Fibroblast of gingiva (primary cell): ENCODE measurements at places on chromosomes 16 and 17.

- DNase-seq: no peak
Observed at GRCh38 chr17:5128905-5129535, 13.2 kb downstream of the USP6 start.

- DNase-seq: no peak
Observed at GRCh38 chr16:19142939-19143598, 25.0 kb upstream of the SYT17 start.

DNA sequence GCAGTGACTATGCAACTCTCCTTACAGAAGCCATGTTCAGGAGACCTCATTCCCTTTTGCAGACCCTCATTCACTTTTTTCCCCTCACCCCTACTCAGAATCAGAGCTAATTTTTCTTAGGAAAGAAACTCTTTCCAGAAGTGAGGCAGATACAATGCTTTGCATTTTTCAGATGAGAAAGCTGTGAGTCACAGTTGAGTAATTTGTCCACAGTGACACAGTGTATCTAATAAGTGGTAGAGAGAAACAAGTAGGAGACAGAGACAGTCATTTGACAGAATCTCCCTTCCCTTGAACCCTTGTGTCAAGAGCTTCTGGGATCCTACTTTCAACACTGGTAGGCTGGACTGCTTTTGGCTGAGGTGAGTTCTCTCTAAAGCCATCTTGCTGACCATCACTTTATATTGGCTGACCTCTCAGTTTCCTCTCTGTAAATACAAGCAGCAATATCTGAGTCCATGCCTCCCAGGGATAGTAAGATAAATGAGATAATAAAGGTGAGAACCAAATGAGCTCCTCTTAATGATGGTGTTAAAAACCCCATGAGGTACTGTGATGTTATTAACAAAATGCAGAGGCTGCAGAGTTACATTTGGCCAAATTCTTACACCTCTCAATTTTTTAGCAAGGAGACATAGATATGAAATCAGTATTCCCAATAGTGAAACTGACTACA is 130.8 kb downstream of the CA10 start:
- no peak for DNase-seq

DNA sequence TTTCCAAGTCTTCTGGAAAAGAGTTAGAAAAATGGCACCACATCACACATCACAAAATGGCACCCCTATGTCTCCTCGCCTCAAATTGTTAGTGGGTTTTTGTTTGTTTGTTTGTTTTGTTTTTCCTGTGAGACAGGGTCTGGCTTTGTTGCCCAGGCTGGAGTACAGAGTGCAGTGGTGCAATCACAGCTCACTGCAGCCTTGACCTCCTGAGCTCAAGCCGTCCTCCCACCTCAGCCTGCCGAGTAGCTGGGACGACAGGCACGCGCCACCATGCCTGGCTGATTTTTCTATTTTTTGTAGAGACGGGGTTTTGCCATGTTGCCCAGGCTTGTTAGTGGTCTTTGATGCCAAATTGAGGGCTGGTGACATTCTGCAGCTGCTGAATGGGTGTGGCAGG is 3.8 kb upstream of the CRISPLD2 start:
- DNase-seq: no peak

DNA sequence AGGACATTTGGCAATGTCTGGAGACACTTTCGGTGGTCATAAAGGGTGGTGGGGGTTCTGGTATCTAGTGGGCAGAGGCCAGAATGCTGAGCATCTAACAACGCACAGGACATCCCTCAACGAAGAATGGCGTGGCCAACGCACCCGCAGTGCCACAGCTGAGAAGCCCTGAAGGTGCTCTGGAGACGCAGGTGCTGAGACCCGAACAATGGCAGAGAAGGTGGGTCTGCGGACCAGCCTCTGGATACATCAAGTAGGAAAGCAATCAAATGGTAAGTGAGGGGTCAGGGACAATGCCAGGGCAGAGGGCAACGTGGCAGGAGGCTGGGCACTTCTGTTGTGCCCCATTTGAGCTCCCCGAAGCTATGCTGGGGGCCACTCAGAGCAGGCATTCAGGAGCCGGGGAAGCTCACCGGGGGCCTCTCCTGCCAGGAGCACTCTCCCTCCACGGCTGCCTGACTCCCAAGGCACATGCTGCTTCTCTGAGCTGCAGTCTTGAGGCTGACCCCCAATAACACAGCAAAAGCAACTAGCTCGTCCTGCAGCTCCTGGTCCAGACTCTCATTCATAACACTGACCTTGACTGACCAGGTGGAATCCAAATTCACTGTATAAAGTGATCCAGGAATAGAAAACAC is 26.0 kb downstream of the SPHK1 start:
- no peak for DNase-seq

- no peak for DNase-seq
Observed at GRCh38 chr17:29041091-29041490, 1.9 kb upstream of the PIPOX start.

DNA sequence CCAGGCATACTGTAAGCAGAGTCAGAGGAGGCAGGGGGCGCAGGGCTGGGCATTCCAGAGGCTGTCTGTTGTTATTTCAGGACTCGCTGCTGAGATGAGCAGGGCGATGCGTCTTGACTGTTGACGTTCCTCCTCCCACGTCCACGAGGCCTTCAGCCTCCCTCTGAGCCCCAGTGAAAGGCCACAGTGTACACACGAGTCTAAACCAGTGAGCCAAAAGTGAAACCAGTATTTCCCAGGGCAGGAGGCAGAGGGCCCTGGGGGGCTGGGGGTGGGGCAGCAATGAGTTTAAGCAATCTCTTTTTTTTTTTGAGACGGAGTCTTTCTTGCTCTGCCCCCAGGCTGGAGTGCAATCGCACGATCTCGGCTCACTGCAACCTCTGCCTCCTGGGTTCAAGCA is 21.5 kb downstream of the SMTNL2 start:
- DNase-seq: peak; percentile 16

DNA sequence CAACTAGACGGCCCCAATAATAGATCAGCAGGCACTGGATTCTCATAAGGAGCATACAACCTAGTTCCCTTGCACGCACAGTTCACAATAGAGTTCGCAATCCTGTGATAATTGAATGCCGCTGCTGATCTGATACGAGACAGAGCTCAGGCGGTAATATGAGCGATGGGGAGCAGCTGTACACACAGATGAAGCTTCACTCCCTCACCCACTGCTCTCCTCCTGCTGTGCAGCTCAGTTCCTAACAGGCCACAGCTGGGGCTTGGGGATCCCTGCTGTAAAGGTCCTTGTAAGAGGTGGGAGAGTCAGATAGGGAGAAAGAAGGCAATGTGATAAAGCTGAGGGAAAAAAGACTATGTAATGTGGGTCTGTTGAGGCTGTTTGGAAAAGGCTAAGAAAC is 577.5 kb downstream of the RBFOX1 start:
- no peak for DNase-seq

GRCh38 chr17:79565606-79566250 is 45.1 kb downstream of the RBFOX3 start:
- DNase-seq: no peak

DNA sequence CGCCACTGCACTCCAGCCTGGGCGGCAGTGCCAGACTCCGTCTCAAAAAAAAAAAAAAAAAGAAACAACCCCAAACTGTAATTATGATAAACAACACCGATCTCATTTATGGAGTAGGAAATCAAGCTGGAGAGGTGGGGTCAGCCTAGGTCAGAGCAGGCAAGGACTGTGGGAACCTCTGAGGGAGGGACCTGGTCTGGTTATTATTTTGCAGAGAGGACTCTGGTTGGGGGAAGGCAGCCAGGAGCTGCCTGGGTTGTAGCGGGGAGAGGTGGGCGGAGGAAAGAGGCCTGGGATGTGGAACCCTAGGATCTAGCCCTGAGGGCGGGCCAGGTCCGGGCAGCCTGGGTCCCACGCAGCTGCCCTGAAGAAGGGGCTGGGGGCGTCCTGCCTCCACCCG is 10.9 kb upstream of the HS3ST6 start:
- DNase-seq: no peak

GRCh38 chr16:35150805-35151312 is 1691.4 kb downstream of the TP53TG3F start:
- DNase-seq: no peak

GRCh38 chr16:8923199-8923598 is 40.5 kb downstream of the USP7 start:
- no peak for DNase-seq

DNA sequence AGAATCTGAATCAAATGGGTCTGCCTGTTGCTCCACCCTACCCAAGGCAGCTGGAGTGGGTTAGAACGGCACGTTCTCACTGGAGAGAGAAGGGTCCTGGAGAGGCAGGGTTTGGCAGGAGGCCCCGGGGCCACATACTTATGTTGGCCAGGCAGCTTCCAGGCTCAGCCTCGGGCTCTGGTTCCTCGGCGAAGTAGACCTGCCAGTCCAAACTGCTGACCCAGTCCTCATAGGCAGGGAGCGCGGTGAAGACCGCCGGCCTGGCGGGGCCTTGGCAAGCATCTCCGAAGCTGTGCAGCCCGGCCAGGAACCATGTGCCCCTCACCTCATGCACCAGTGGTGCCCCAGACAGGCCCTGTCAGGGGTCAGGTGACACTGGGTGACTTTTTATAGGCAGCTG is 4.8 kb downstream of the PRSS53 start:
- DNase-seq: no peak

DNA sequence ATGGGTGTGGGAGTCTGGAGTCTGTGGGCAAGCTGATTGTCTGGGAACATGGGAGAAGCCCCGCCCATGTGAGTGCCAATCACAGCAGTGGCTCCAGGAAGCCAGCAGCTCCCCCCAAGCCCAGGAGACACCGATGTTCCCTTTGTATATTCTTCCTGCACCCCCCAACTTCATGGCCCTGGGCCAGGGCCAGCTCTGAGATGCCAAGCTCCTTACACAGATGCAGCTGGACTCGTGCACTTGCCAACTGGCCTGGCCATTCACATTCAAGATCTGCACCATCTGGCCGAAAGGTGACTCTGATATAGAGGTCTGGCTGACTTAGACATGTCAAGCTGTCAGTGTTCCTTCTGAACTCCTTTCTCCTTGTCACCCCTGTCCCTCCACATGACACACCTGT is 50.5 kb downstream of the CACNG5 start:
- DNase-seq: no peak

DNA sequence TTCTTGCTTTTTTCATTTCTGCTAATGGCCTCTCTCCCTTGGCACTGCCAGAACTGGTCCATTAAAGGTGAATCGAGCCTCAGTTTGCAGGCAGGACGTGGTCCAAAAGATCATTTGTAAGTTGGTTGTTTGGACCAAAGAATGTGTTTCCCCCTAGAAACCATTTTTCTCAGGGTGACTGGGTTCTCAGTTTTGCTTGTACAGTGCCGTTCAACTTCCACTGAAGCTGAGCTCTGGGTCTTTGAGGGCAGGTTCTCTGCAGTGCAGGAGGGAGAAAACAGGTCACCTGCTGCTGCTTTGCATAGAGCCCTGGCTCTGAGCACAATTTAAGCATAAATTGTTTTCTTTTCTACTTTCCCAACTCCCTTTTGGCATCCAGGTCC is 9.0 kb upstream of the AMZ2 start:
- no peak for DNase-seq

- no peak for DNase-seq
Observed at GRCh38 chr16:3012246-3012645, 477 bp upstream of the CLDN9 start.

DNA sequence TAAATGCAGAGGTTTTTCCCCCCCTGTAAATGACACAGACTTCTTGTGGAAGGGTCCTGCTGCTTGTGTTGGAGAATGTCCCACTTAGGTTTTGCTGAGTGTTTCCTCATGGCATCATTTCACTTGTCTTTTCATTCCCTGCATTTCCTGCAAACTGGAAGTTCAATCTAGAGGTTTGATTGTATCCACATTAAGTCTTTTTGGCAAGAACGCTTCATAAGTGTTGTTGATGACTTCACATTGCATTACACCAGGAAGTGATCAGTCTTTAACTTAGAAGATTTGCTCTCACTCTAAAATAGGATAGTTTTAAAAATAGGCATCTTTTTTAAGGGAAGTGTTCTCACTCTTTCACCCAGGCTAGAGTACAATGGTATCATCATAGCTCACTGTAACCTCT is 67.2 kb downstream of the RPTOR start:
- DNase-seq: no peak

DNA sequence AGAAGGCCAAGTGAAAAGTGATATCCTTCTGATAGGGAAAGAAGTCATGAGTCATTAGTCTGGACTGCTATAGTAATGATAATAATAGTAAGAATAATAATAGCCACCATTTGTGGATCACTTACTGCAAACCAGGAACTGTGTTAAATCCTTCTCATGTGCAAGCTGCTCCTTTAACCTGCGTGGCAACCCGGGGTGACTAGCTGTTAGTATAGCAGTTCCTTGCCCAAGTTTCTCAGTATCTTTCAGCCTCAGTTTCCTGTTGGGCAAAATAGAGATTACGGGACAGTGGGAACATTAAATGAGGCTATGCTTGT is 129.5 kb downstream of the CDH13 start:
- DNase-seq: no peak

DNA sequence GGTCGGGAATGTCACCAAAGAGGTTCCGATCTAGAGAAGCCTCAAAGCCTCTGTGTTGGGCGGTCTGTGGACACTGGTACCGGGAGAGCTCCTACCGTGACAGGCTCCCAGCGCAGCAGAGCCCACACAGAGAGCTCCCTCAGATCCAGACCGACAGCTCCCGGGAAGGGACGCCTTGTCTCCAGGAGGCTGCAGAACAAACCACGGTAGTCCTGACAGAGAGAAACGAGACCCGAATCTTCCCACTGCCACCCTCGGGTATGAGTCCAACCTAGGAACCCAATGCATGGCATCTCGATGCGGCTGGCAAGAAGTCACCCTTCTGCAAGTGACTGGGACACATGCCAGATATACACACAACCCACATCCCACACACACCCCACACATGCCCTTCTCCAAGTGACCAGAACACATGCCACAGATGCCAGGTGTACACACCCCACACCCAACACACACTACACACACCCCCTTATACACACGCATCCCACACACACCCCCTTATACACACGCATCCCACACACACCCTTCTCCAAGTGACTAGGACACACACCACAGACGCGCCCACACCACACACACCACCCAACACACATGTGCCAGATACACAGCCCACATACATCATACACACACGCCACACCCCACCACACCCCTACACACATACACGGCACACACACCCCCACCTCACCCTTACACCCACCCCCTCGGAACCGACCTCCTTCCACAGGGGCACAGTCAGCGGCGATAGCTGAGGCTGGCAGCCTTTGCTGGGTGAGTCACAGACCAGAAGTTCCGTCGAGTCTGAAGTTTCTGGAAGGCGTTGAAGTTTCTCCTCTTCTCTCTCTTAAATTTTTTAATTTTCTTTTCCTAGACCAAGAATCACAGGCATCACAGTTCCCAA is 15.9 kb upstream of the CYTH1 start:
- DNase-seq: no peak

GRCh38 chr17:2613089-2613808 is 19.8 kb downstream of the PAFAH1B1 start:
- DNase-seq: no peak

- DNase-seq: no peak
Observed at GRCh38 chr17:30790279-30790678, 34.2 kb downstream of the CRLF3 start.
